A549 (cell line): ENCODE measurements at places on chromosomes 6 and 20. TPM values are rescaled to one million over a fixed set of nuclear protein-coding genes. Genes with fewer than 3 reads are reported as not detected.

The GINS1 gene
- 30.7 to 34.2 TPM (median 33.6 TPM) in 3 replicates for polyA plus RNA-seq

The LY6G6D gene
- not detected in 3 replicates for polyA plus RNA-seq

The RPS6KA2 gene
- 0.03 to 0.05 TPM in 2 of 3 replicates, not detected in the other for polyA plus RNA-seq

The PLA2G7 gene
- polyA plus RNA-seq = not detected in 3 replicates

The OVOL2 gene
- 0.07 to 0.16 TPM in 2 of 3 replicates, not detected in the other for polyA plus RNA-seq

The THBD gene
- 19.1 to 28.1 TPM (median 25.8 TPM) in 3 replicates for polyA plus RNA-seq

The RAET1G gene
- 15.5 to 29.8 TPM (median 24.4 TPM) in 3 replicates for polyA plus RNA-seq

The ARG1 gene
- not detected in 3 replicates for polyA plus RNA-seq

- DNase-seq = no peak
Measured at GRCh38 chr6:98560418-98560817, 274.0 kb upstream of the POU3F2 start.

DNA sequence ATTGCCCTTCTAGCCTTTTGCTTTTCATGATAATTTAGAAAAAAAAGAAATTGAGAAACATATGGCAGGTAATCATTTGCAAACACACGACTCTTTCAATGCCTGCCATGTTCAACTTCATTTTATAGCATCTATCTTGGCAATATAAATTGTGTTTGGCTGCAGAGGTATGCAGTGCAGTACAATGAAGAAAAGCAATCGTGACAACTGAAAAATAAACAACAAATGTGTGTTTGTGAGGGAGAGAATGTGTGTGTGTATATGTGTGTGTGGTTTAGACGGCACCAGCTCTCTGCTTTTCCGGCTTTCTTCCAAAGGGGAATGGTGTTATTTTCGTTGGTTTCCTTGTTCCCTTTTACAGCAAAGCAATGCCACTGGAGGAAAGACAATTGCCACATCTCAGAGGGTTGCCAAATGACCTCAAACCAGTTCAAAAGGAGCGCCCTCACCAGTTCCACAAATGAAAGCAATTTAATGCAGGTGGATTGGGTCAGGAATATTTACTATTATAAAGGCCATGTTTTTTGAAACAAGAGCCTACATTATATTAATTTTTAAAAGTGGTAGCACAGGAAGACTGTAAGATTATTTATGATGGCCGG lies 587.2 kb downstream of the PRKN start:
- no peak for DNase-seq

DNA sequence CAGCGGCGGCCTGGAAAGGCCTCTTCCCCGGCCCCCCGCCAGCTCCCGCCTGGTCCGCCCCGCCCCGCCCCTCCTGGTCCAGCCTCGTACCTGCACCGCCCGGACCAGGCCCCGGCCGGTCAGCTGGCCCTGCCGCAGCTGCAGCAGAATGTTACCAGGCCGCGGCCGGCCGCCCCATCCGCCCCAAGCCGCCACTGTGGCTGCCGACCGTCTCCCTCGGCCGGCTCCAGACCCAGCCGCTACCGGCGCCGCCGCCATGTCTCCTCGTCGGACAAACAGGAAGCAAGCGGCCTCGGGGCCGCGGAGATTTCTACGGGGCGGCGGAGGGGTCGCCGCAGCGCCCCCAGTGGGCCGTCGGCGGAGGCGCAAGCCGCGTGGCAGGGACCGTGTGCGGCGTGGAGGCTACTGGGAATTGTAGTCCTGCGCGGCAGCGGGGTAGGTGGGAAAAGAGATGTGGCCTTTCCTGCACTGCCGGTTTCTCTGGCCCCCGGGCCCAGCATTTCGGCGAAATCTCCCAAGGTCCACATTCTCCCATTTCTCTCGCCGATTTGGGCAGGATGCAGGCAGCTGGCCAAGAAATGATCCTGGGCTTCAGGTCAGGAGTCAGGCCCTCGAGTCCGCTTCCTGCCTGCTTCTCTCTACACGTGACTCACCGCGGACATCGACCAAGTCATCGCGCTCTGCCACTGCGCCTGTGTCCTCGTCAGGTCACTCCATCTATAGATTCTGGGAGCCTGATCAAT lies at the start of gene TRPC4AP:
TRPC4AP (minus strand) TSS at position 284 of the 743 bp plus-strand sequence; CDS start at position 258, 26 bp downstream.
- peak; percentile 69 for DNase-seq

GRCh38 chr6:25369036-25369432 lies 89.9 kb downstream of the CARMIL1 start:
- no peak for DNase-seq

- no peak for DNase-seq
Measured at GRCh38 chr6:90496258-90497016, 90.4 kb downstream of the MAP3K7 start.

DNA sequence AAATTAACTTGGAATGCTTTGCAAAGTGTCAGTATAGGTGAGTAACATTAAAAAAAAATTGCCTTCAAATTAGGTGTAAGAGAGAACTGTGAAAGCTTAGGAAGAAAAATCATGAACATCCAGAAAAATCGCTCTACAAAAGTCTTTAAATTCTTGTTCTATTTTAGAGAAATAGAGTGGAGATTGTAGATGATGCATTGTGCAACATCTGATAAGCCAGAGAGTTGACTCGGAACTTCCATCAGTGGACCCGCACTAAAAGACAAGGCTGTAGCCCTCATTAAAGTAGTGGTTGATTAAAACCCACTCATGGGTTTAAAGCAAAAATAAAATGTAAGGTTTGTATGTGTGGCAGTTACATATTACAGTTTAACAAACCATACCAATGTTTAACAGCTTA lies 35.8 kb downstream of the MAP3K4 start:
- no peak for DNase-seq

GRCh38 chr6:44245912-44246662 lies 814 bp upstream of the HSP90AB1 start:
- DNase-seq = peak; percentile 71

GRCh38 chr20:64049060-64049877 lies at the start of gene SOX18:
Gene SOX18, minus strand, starts transcription at chr20:64049639. Its CDS starts 123 bp downstream, at chr20:64049516.
- DNase-seq = peak; percentile 59

DNA sequence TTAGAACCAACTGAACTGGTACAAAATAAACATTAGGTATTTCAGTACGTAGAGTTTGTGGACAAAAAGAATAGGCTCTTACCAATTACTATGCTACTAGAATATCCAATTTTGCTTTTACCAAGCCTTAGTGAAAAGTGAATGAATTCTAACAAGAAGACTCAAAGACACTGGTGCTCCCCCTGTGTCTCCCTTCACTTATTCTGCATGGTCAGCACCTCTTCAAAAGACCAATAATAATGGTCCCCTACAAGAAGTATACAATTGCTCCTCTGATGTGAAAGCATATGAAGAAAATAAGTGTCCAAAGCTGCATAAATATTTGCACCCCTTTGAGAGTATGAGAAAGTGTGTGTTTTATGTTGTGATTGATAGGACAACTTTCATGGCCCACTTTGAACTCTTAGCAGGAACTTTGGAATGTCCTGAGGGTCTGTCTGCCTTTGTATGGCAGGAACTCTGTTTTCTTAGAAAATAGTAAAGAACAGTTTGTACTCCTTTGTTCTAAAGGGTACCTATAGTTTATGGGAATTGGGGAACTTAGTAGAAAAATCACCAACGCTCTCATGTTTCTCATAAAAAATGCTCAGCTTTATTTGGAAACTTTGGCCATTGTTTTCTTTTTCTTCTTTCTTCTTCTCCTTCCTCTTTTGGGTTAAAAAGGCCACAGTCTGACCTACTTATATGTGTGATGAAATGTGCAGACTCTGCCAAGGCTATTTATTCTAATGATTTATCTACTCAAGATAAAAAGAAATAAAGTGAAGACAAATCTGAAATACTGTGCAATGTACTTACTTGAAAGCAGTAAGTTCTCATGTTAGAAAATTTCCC lies 352.4 kb downstream of the LAMA2 start:
- no peak for DNase-seq

- DNase-seq = no peak
Measured at GRCh38 chr6:132188556-132189264, 212.6 kb downstream of the MOXD1 start.

DNA sequence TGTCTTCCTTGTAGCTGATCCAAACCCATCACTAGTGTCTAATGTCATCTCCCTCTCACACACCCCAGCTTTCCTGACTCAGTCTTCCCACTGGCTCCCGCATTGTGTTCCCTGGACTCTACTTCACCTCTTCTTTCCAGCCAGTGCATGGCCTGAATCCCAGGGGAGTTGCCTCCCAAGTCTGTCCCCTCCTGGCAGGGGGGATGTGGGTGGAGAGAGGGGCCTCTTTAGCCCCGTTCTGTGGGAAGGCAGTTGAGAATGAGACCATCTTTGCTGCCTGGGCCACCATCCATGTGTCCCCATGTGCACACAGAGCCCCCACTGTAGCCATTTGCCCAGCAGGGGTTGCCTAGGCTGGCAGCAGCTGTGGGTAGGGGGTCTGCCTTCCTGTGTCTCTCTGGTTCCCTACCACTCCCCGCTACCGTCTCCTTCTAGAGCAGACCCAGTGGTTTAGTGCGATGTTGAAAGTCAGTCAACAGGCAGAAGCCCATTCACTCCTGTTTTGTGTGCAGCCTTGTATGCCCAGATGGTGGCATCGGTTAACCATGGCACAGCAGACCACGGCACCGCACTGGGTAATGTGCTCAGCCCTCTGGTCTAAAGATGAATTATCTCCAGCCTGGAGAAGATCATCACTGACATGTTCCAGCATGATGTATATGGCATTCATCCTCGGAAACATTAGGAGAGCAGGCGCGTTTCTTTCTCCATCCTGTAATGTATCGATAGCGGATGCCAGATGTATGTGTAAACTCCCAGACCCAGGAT lies 178.8 kb upstream of the SNX9 start:
- peak; percentile 5 for DNase-seq

GRCh38 chr6:36314221-36315014 lies 22.3 kb downstream of the BNIP5 start:
- no peak for DNase-seq

DNA sequence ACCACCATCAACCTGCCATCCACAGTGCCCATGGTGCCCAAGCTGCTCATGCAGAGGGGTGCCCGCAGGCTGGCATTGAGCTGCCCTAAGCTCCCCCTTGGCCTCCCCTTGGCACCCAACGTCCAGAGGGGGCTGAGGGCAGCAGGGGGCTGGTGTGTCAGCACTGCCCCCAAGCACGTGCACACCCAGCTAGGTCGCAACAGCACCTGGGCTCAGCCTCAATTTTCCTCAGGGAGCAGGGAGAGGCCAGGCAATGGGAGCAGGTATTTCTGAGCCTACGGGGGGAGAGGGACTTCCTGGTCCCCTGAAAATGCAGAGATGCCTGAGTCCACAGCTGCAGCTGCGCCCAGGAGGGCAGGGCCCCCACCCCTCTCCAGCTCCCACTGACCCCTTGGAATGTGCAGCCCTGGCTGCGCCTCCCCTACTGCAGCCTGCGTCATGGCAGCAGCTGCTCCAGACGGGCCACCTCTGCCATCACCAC lies 204.2 kb downstream of the ANKRD60 start:
- DNase-seq = no peak

DNA sequence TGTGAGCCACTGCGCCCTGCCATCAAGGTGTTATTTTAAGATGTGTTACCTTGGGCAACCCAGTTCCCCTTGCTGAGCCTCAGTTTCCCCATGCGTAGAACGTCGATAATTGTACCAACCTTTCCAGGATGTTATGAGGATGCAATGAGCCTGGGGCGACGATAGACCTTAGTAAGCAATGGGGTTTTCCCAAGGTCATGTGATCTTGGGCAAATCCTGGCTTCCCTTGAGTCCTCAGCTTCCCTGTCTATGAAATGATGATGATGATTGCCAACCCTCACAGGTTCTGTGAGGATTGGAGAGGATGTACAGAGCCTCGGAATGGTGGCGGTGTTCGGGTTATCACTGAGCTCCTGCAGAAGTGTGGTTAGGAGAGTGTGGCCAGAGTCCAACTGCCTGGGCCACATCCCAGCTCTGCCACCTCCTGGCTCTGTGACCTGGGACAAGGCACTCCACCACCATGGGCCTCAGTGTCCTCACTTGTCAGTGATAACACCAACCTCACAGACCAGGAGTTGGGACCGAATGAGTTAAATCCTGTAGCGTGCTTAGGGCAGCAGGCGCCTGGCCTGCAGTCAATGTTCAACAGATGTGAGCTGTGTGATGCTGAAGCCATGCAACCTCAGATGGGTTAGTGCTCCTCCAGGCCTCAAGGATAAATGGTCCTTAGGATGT lies 23.4 kb downstream of the SIRPA start:
- no peak for DNase-seq

GRCh38 chr6:142822383-142822782 lies 122.6 kb downstream of the HIVEP2 start:
- DNase-seq = no peak

GRCh38 chr20:5821627-5822215 lies 71.5 kb downstream of the SHLD1 start:
- DNase-seq = no peak

- DNase-seq = no peak
Measured at GRCh38 chr6:26170951-26171841, 84.0 kb downstream of the HFE start.
